Nephron progenitor cell (in vitro differentiated cells): ENCODE measurements at places on chromosomes 12 and 14.

- H3K4me3 ChIP-seq, result no peak overlapping the region
- no peaks in the 10 kb centered on the region for H3K36me3 ChIP-seq
These were observed 110.4 kb upstream of the NAV3 start for GRCh38 chr12:77720258-77720657.

- peaks cover 47% of the 10 kb centered on the region for H3K4me1 ChIP-seq
- peak overlapping the region; percentile 84 for H3K27ac ChIP-seq
- H3K36me3 ChIP-seq, result peaks cover 9% of the 10 kb centered on the region
- H3K27me3 ChIP-seq, result peaks cover 3% of the 10 kb centered on the region
- DNase-seq, result no peak
- no peak overlapping the region for H3K4me3 ChIP-seq
These were observed 9.4 kb downstream of the CFAP251 start for GRCh38 chr12:121927813-121928212.

DNA sequence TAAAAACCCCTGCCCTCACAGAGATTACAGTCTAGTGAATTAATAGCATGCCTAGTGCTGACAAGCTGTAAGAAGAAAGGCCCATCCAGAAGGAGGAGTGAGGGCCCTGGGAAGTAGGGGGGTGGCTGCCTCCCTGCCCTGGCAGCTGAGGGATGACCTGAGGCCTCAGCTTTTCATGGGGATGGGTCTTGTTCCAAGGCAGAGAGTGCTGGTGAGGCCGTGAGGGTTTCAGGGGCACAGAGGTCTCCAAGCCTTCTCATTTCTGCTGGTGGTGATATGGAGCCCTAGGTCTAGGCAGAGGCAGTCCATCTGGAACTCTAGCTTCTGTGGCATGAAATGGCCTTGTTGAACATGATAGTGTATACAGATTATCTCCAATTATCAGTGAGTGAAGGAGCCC, 114.4 kb downstream of the ZFP36L1 start:
- H3K4me1 ChIP-seq, result peaks cover 52% of the 10 kb centered on the region
- peaks cover 5% of the 10 kb centered on the region for H3K36me3 ChIP-seq
- H3K4me3 ChIP-seq, result no peak overlapping the region
- peaks cover 15% of the 10 kb centered on the region for H3K27me3 ChIP-seq
- no peak overlapping the region for H3K27ac ChIP-seq

GRCh38 chr12:49511410-49511809, 27.4 kb upstream of the KCNH3 start:
- no peak overlapping the region for H3K4me3 ChIP-seq
- H3K4me1 ChIP-seq, result peaks cover 6% of the 10 kb centered on the region
- no peak for DNase-seq

DNA sequence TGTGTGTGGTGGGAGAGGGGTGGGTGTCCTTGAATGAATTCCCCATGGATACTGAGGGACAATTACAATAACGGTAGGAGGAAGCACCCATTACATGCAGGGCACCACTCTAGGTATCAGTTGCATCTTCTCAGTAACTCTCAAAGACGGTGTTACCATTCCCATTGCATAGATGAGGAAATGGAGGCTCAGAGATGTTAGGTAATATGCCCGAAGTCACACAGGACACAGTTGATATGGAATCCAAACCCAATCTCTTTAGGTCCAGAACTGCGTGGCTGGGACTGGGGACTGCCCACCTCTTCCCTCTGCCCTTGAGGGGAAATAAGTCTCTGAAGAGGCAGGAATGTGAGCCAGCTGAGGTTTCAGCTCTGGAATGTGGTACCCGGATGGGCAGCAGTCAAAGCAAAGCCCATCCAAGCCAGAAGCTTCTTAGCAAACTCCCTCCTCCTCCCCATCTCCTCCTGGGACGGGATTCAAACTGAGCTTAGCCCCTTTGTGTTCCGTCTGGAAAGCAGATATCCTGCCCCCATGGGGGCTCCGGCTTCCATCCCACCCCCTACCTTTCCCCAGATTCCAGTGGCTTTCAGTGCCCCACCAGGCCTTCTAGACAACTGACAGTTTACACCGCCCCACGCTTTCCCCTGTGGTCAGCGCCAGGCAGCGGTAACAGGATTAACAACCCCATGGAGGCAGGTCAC, 187.5 kb downstream of the RBM19 start:
- peaks cover 44% of the 10 kb centered on the region for H3K4me1 ChIP-seq
- H3K4me3 ChIP-seq, result no peak overlapping the region
- H3K27me3 ChIP-seq, result no peaks in the 10 kb centered on the region

- H3K27me3 ChIP-seq, result no peaks in the 10 kb centered on the region
- H3K27ac ChIP-seq, result no peak overlapping the region
- no peak overlapping the region for H3K4me3 ChIP-seq
- H3K4me1 ChIP-seq, result no peaks in the 10 kb centered on the region
- peaks cover 11% of the 10 kb centered on the region for H3K36me3 ChIP-seq
- no peak for DNase-seq
These were observed 11.9 kb upstream of the KLRB1 start for GRCh38 chr12:9619411-9620179.

DNA sequence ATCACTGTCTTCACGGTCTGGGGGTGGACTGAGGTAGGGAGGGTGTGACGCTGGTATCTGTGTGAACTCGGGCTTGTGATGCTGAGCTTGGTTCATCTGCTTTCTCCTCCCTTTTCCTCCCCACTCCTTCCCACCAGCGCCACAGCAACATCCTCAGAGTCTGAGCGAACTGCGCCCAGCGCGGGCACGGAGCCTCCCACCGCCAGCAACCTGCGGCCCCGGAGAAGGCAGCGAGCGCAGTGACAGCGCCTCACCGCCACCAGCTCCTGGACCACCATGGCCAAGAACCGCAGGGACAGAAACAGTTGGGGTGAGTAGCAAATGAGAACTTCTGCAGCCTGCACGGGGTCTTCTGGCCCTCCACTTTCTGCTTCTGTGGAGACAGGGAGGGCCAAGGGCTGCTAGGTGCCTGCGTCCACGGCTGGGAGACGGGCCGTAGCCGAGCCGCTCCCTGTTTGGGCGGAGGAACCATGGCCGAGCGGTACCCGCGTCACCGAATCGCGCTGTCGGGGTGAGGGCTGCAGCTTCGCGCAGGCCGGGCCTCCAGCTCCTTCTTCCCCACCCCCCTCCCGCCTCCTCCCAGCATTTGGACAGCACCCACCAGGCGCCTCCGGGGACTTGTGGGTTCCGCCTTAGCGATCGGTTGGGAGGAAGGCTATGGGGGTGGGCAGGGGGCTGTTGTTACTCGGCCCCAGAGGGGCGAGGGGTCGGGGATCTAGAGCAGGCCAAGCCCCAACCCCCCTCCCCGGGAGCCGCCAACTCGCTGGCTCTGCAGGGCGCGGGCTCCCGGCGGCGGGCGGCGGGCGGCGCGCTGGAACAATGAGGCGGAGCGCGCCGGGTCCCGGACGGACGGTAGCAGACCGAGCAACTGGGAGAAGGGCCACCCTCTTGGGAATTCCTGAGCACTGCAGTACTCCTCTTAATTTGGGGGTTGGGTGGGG, at the start of gene ATL1:
TSS of gene ATL1 (plus strand) at position 156 of the 941 bp plus-strand sequence. CDS start at position 277, 121 bp downstream.
- H3K27ac ChIP-seq, result no peak within 1 kb of the TSS
- H3K4me1 ChIP-seq, result peaks cover 22% of the 10 kb centered on the region
- peaks cover 59% of the 10 kb centered on the region for H3K27me3 ChIP-seq
- peak; percentile 78 for DNase-seq
- no peaks in the 10 kb centered on the region for H3K36me3 ChIP-seq
- peak within 1 kb of the TSS; percentile 90 for H3K4me3 ChIP-seq

DNA sequence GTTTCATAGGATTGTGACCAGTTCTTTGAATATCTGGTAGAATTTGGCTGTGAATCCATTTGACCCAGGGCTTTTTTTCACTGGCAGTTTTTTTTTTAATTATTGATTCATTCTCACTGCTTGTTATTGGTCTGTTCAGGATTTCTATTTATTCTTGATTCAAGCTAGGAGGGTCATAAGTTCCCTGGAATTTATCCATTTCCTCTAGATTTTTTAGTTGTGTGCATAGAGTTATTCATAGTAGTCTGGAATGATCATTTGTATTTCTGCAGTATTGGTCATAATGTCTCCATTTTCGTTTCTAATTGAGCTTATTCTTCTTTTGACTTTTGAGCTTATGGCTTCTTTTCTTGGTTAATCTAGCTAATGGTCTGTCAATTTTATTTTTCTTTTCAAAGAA, 291.6 kb downstream of the AKAP6 start:
- no peaks in the 10 kb centered on the region for H3K36me3 ChIP-seq
- no peak overlapping the region for H3K27ac ChIP-seq
- no peak for DNase-seq
- no peak overlapping the region for H3K4me3 ChIP-seq

DNA sequence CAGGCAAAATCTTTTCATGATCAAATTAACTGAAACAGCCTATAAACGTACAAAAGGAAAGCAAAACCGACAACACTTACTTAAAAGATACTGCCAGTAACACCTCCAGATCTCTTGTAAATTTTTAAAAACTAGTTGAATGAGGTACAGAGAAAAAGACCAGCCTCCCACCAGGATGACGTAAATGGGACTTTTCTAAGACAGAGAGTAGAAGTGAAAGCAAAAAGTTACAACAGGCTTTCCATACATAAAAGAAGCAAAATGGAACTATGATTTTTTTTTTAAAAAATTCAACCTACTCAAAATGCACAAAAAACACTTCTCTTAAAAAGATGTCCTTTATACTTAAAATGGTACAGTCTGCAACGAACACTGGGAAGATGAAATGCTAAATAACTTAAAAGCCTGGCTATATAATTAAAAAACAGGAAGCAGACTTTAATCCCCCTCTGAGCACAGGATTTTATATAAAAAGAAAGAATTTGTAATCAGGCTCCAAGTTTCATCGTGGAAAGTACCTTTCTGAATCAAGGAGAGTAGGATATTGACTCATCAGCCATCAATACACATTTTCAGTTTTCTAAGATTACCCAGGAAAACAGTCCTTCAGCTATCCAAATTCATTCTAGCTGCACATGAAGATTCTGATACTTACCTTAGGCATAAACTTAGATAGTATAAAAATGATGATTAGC, 14.2 kb upstream of the MYO1A start:
- no peaks in the 10 kb centered on the region for H3K27me3 ChIP-seq
- no peak for DNase-seq
- H3K27ac ChIP-seq, result no peak overlapping the region
- H3K4me1 ChIP-seq, result no peaks in the 10 kb centered on the region
